Cardiac muscle cell (in vitro differentiated cells and primary cell): ENCODE measurements at places on chromosomes 5 and 9. TPM values are rescaled to one million over a fixed set of nuclear protein-coding genes. Genes with fewer than 3 reads are reported as not detected.

The PPP1R2B gene
- not detected in 2 replicates for total RNA-seq

The ZMYND19 gene
- total RNA-seq = 30.6 and 35.3 TPM in 2 replicates

The GPX3 gene
- 46.6 and 73.7 TPM in 2 replicates for total RNA-seq

The KCNV2 gene
- not detected in 2 replicates for total RNA-seq

The MRNIP gene
- 48.0 and 57.5 TPM in 2 replicates for total RNA-seq

The PCDHGA2 gene
- 0.95 and 1.8 TPM in 2 replicates for total RNA-seq

DNA sequence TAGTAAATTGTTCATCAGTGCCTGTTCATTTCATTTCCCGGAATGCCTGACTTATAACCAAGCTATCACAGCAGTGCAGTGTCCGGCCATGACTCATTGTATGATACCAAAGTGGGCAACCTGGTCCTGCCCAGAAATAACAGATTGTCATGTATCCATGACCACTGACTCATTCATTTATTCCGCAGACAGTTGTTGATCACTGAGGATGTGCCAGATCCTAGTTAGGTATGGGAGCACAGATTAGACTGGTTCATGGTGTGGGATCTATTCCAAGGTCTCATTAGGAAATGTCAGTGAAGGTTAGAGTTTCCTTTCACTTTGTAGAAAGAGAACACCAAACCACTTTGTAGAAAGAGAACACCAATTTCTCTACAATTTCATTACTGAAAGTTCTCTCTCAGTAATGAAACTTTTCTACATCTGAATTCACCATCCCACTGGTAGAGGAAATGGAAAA is 8.7 kb downstream of the NREP start:
- DNase-seq = peak; percentile 79

DNA sequence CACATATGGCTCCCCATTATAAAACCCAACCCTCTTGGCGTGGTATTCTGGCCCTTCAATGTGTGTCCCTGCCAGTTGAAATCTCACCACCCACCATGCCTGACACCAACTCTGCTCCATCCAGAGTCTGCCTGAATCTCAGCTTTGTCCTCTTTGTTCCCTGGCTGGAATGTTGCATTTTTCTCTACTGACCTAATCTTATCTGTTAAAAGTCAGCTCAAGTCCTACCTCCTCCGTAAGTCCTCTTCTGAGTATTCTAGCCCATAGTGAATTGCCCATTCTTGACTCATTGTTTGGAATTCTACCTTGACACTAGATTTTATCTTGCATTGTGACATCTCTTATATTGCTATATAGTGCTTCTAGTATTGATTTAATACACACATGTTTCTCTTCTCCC is 207.1 kb upstream of the VLDLR start:
- no peak for DNase-seq

GRCh38 chr5:176621661-176622079 is 8.7 kb downstream of the SNCB start:
- peak; percentile 43 for DNase-seq

GRCh38 chr5:172413601-172414171 is 40.6 kb downstream of the SH3PXD2B start:
- DNase-seq = no peak

- DNase-seq = no peak
Observed at GRCh38 chr5:145924849-145925248, 11.5 kb upstream of the SH3RF2 start.

DNA sequence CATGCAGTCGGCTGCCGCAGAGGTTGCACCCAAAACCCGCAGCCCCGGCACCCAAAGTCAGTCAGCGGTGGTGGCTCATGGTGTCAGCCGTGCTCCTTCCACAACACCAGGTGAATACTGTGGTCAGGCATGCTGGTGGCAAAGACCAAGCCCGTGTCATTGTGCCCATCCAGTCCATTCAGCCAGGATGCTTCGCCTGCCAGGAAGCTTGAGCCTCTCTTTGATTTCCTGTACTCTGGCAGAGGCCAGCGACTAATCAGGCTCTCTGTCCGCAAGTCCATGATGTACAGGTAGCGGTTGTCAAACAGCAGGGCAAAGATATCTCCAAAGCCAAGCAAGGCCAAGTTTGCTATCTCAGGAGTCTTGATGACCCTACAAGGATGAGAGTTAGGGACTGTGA is 28.7 kb downstream of the FBXW2 start:
- no peak for DNase-seq

- DNase-seq = no peak
Observed at GRCh38 chr9:112914524-112914923, 23.8 kb upstream of the SLC46A2 start.

DNA sequence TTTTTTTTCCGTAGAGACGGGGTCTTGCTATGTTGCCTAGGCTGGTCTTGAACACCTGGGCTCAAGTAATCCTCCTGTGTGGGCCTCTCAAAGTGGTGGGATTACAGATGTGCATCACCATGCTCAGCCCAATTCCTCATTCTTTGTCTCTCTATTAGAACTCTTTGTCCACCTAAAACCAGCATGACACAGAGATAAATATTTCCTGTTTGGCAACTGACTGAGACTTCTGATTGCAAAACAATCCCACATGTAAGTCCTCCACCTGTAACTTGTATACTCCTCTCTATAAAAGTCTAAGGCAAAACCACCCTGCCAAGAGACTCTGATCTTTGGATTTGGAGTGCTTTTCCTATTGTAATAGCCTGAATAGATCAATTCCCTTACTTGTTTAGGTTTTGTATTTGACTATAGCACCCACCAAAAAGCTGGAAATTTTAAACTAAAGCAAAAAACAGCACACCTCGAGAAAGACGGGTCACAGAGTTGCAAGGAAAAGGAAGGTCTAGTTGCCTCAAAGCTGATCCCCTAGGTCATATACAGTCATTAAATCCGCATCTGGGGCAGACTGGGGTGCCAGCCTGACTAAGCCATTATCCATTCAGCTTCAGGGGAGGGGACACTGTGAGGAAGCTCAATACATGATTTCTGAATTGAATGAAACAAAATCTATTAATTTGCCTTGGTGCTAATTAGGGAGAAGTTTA is 13.5 kb upstream of the KIF27 start:
- DNase-seq = peak; percentile 75

DNA sequence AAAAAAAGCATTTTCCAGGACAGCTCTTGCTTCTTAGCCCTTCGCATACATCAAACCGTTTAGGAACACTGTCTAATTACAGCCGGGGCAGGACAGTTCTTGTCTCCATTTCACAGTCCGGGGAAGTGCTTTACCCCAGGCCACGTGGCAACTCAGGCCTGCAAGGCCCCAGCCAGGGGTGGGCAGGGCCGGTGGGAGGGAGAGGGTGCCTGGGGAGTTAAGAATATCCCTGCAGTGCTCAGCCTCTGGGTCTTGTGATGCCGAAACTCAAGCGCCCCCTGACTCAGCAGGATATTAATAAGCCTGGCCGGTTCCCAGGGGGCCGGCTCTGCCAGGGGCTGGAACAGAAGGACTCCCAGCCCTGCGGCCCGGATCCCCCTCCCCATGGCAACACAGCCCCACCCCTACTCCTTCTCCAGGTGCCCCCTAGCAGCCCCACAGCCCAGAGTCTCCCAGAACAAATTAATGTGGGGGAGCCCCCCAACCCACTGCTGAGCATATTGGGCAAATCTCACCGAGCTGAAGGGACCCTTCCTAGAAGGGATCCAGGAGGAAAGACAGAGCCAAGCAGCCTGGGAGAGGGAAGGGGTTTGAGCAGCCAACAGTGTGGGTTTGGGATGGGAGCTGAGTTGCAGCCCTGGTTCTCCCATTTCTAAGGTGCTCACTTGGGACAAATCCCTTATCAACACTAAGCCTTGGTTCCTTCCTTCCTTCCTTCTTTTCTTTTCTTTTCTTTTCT is 45.3 kb downstream of the PLPP7 start:
- no peak for DNase-seq

- DNase-seq = no peak
Observed at GRCh38 chr5:76692651-76693050, 23.3 kb upstream of the F2R start.

DNA sequence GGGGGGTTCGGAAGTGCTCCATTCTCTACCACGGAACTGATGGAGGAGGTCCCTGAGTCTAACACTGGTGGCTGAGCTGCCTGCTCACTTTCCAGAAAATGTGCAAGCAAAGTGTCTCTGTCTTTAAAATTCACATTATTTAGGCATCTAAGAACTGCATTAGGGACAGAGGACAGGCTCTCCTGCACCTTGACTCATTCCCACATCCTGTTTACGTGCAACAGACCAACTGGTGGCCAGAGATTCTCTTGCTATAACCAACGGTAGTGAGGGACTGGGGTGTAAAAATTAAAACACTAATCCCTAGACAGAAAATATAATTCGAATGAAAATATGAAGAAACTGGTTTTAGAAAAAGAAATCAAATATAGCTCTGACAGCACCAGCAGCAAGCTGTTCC is 320.9 kb downstream of the IRX2 start:
- no peak for DNase-seq

DNA sequence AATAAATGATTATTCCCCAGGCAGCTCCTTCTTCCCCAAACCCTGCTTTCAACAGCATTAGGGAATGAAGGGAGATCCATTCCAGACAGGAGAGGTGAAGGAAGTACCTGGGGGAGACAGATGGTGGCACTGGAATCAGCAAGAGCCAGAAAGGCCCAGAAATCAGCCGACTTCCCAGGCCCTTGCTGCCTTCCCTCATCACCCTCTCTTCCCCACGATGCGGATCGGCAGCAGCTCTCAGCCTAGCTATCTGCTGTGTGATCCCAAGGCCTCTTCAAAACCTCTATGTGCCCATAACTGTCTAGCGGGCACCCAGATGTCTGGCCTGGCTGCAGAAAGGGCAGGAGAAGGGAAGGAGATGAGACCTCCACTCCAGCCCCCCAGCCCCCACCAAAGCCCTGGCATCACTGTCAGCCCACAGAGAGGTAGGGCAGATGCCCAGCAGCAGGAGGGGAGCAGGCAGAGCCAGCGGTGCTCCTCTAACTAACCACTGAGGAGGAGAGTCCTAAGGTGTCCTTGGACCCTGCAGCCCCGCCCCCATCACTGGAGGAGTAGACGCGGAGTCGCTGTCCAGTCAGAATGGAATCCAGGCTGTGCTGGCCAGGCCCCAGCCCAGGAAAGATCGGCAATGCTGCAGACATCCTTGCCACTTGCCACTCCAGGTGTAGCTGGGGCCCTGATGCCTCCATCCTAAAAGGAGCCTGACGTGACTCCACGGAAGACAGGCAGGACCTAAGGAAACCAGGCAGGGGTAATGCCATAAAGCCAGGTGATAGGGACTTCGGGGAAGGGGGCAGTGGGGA is 12.7 kb downstream of the CNTFR start:
- peak; percentile 25 for DNase-seq
